ENCODE measurements at places on chromosomes 11 and 22.

- DNase-seq, result no peak
These were observed at the start of gene GRK3 for GRCh38 chr22:25564320-25564978. Gene GRK3, plus strand, starts transcription at chr22:25564675. Its CDS starts 366 bp downstream, at chr22:25565041.

GRCh38 chr11:122902951-122903350, 20.4 kb downstream of the JHY start:
- peak; percentile 35 for DNase-seq

DNA sequence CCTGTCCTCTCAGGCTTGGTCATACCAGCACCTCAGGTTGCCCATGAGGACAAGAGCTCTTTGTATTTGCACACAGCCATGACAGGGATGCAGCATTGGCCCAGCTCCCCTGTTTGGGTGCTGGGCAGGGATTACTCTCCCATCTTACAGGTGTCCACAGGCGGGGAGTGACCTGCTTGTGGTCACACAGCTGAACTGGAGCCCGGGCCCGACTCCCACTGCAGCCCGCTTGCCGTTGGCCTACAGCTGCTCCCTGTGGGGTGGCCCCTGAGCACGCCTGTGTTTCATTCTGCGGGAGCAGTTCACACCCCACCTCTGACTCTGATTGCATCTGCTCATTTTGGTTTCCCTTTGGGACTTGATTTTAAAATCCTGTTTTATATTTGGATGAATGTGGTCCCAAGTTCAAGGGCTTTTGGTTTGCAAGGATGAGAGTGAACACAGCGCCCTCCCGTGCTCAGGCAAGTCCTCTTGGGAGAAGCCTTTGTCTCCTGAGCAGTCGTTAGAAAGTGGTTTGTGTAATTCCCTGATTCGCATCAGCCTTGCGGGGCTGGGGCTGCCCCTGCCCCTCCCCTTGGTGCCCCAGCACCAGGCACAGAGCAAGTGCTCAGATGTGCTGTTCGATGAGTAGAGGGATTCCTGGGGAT, 9.3 kb downstream of the PICK1 start:
- DNase-seq, result no peak

DNA sequence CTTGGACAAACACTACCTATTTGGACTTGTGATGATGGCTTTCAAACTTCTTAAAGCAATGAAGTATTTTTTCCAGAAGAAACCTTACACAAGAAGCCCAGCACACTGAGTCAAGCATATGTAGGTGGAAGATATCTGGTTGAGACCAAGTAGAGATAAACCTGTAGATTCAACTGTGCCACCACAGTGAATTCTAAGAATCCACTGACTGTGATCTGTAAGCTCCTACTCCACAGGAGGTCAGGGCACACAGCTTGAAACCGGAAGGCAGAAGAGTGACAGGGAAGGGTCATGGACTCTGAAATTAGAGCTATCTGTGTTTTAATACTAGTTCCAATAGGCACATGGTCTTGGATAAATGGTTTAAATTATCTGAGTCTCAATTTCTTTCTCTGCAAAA, 404.5 kb downstream of the ETS1 start:
- DNase-seq, result no peak

DNA sequence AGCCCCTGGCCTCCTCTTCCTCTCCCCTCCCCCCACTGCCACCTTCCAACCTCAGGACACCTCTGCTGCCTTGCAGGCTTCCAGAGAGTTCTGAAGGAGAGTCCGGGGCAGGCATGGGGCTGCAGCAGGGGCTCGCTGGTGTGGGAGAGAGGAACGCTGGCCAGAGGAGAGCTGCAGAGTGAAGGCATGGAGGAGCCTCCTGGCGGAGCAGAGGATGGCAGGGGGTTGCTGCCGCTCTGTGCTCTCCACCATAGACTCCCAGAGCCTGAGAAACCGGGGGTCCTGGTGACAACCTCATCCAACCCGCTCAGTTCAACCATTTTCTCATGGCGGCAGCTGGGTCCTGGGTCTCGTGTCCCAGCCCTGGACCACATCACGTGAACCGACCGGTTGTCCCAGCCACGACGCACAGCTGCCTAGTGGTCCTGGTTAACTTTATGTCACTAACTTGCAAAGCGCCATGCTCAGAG, 17.5 kb downstream of the MRGPRG start:
- DNase-seq, result no peak

Measured in non-pigmented ciliary epithelial cell (primary cell).